ENCODE measurements at places on chromosomes 3 and 15. TPM values are rescaled to one million over a fixed set of nuclear protein-coding genes. Genes with fewer than 3 reads are reported as not detected.

C2CD4A gene
- total RNA-seq: not detected

SERINC4 gene
- total RNA-seq: not detected

IL17RB gene
- not detected for total RNA-seq

KLHL40 gene
- not detected for total RNA-seq

ARPIN gene
- 8.2 TPM for total RNA-seq

SERPINI1 gene
- 0.34 TPM for total RNA-seq

TUBGCP4 gene
- 9.4 TPM for total RNA-seq

PODXL2 gene
- total RNA-seq: 0.94 TPM

NECTIN3 gene
- 72.7 TPM for total RNA-seq

SLC7A14 gene
- not detected for total RNA-seq

KLF15 gene
- 0.50 TPM for total RNA-seq

MKRN2OS gene
- total RNA-seq: not detected

Measured in SJSA1 (cell line).